Lung (tissue), 17 donors: ENCODE measurements at places on chromosomes 12 and 14. TPM values are rescaled to one million over a fixed set of nuclear protein-coding genes. Genes with fewer than 3 reads are reported as not detected.

GPD1 gene
- 20.0 TPM for total RNA-seq

DDX11 gene
- total RNA-seq: 26.9 TPM

DNA sequence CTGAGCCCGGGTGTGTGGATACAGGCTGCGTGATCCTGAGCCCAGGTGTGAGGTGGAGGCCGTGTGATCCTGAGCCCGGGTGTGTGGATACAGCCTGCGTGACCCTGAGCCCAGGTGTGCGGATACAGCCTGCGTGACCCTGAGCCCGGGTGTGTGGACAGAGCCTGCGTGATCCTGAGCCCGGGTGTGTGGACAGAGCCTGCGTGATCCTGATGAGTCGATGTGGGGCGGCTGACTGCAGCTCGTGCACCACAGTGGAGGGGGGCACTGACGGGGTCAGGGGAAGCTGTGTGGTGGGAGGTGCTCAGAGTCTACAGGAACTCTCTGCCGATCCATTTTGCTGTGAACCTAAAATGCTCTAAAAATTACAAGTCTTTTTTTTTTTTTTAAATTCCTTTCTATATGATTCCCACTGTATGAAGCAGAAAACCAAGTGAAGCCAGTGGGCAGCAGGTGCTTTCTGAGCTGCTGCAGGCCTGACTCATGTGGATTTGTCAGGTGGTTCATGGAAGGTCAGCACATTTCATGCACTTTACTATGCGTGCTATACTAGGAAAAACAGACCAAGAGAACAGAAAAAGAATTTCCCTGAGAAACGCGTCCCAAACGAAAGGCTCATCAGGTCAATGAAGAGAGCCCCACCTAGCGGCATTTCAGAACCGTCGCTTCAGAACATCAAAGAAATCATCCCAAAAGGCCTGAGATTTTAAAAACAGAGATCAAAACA is 19.3 kb downstream of the BRF1 start:
- H3K27ac ChIP-seq: no peak overlapping the region
- H3K4me3 ChIP-seq: no peak overlapping the region

GRCh38 chr12:49557917-49558215 is 10.1 kb downstream of the MCRS1 start:
- DNase-seq: no peak
- H3K27ac ChIP-seq: no peak overlapping the region
- peaks cover 56% of the 10 kb centered on the region for H3K36me3 ChIP-seq
- H3K4me3 ChIP-seq: no peak overlapping the region

DNA sequence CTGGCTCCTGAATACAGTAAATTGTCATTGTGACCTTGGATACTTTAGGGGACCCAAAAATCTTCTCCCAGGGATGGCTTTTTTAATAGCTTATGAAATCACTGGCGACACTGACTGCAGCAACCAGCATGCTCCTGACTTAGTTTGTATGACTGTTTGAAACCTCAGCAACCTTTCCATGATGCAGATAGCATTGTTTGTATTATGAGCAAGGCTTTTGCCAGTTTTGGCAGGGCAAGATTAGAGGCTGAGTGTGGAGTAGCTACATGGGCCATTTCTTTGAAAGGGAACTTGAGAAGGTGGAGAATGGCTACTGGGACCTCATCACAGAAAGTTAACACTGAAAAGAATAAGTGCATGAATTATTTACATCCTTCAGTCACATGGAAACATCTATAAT is 50.9 kb downstream of the SLC4A8 start:
- H3K4me3 ChIP-seq: no peak overlapping the region
- H3K36me3 ChIP-seq: no peaks in the 10 kb centered on the region
- no peak for DNase-seq

GRCh38 chr14:76131071-76131965 is 20.4 kb upstream of the GPATCH2L start:
- DNase-seq: no peak
- H3K27ac ChIP-seq: no peak overlapping the region
- peaks cover 6% of the 10 kb centered on the region for H3K27me3 ChIP-seq
- no peak overlapping the region for H3K4me3 ChIP-seq
